Occipital lobe (tissue), 3 donors: ENCODE measurements at places on chromosomes 13 and 19. TPM values are rescaled to one million over a fixed set of nuclear protein-coding genes. Genes with fewer than 3 reads are reported as not detected.

SOHLH2 gene
- 0.31 TPM for total RNA-seq

ZNF229 gene
- 23.1 TPM for total RNA-seq

FFAR2 gene
- total RNA-seq = 0.16 TPM

DIRAS1 gene
- total RNA-seq = 23.1 TPM

FAM83E gene
- 0.47 TPM for total RNA-seq
